ENCODE measurements at places on chromosomes 2 and 18. TPM values are rescaled to one million over a fixed set of nuclear protein-coding genes. Genes with fewer than 3 reads are reported as not detected.

RETSAT gene
- polyA plus RNA-seq = 26.5 TPM

REG3A gene
- not detected for polyA plus RNA-seq

ANKRD30BL gene
- 0.63 TPM for polyA plus RNA-seq

SCG2 gene
- polyA plus RNA-seq = 2.3 TPM

LRRTM4 gene
- polyA plus RNA-seq = 2.3 TPM

ABCB11 gene
- not detected for polyA plus RNA-seq

GREB1 gene
- 10.0 TPM for polyA plus RNA-seq

RAB12 gene
- polyA plus RNA-seq = 41.6 TPM

All from right lung (tissue), 10 donors.